Neural progenitor cell (in vitro differentiated cells): ENCODE measurements at places on chromosomes 16 and 17.

DNA sequence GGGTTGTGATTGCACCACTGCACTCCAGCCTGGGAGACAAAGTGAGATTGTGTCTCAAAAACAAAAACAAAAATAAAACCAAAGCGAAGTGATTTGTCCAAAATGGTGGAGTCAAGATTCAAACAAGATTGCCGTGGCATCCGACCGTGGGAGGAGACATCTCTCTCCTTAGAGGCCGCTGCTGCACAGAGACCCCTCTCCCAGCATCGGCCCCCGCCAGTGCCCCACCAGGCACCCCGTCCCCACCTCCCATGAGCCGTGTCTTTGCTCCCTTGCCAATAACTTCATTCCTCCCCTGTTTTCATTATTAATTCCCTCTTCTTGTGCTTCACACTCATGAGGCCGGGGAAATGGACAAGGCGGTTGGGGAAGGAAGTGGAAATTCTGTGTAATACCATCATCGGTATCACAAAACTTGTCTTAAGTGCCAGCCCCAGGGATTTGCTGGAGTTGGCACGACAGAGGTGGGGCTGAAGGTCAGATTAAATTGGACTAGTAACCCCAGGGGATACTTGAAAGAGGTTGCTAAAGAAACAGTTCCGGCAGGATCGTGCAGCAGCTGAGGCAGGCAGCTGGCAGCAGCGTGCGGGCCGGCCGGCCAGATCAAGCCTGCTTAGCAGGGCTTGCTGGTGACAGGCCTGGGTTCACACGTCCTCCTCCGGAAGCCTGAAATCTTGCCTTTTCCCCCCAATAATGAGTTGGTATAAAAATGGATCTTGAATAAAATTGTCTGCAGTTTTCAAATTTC lies 66.8 kb downstream of the RTN4RL1 start:
- H3K4me1 ChIP-seq = peaks cover 21% of the 10 kb centered on the region
- H3K36me3 ChIP-seq = no peaks in the 10 kb centered on the region
- H3K27ac ChIP-seq = no peak overlapping the region
- no peaks in the 10 kb centered on the region for H3K27me3 ChIP-seq

- H3K27ac ChIP-seq = no peak overlapping the region
- no peaks in the 10 kb centered on the region for H3K4me1 ChIP-seq
- H3K4me3 ChIP-seq = no peak overlapping the region
Measured at GRCh38 chr16:47672475-47672874, 211.3 kb downstream of the PHKB start.

- no peak overlapping the region for H3K27ac ChIP-seq
- no peaks in the 10 kb centered on the region for H3K36me3 ChIP-seq
- no peak overlapping the region for H3K4me3 ChIP-seq
- no peaks in the 10 kb centered on the region for H3K27me3 ChIP-seq
- H3K4me1 ChIP-seq = peaks cover 12% of the 10 kb centered on the region
Measured at GRCh38 chr17:67493812-67494211, 116.7 kb downstream of the PITPNC1 start.

- H3K27me3 ChIP-seq = no peaks in the 10 kb centered on the region
- H3K27ac ChIP-seq = no peak overlapping the region
- no peaks in the 10 kb centered on the region for H3K4me1 ChIP-seq
- no peak for DNase-seq
- H3K36me3 ChIP-seq = no peaks in the 10 kb centered on the region
Measured at GRCh38 chr16:25219070-25219737, 2.5 kb downstream of the AQP8 start.

GRCh38 chr17:8837563-8838075 lies 29.9 kb downstream of the PIK3R6 start:
- no peaks in the 10 kb centered on the region for H3K36me3 ChIP-seq
- no peaks in the 10 kb centered on the region for H3K27me3 ChIP-seq
- no peaks in the 10 kb centered on the region for H3K4me1 ChIP-seq
- H3K27ac ChIP-seq = no peak overlapping the region
- H3K4me3 ChIP-seq = no peak overlapping the region

DNA sequence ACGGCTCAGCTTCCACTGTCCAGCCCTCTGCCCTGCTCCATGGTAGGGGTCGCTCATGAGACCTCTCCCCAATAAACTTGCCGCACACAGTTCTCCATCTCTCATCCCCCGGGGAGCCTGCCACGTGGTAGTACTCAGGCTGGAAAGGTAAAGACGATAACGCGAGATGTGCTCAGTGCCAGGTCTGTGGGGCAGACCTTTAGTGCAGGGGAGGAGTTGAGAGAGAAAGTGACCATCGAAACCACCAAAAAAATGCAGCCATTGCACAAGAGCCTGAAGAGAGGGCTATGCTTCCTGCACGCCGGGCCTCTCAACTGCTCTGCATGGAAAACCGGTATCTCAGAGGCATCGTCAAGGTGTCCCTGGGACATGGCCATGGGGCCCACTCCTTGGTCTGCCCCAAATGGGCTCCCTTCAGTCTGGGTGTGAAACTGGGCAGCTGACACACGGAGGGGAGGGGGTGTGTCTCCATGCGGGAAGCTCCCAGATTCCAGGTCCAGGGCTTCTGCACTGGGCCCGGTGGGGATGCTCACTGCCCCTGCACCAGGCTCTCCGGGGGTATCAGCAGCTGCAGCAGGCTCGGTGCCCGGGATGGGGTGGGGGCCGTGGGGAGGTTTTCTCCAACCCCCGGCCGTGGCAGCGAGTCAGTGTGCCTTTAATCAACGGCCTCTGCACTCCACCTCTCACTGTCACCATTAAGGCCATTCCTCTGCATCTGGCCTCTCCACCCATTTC lies 4.7 kb upstream of the AANAT start:
- DNase-seq = no peak
- H3K4me3 ChIP-seq = no peak overlapping the region
- peaks cover 14% of the 10 kb centered on the region for H3K4me1 ChIP-seq
- H3K36me3 ChIP-seq = no peaks in the 10 kb centered on the region

DNA sequence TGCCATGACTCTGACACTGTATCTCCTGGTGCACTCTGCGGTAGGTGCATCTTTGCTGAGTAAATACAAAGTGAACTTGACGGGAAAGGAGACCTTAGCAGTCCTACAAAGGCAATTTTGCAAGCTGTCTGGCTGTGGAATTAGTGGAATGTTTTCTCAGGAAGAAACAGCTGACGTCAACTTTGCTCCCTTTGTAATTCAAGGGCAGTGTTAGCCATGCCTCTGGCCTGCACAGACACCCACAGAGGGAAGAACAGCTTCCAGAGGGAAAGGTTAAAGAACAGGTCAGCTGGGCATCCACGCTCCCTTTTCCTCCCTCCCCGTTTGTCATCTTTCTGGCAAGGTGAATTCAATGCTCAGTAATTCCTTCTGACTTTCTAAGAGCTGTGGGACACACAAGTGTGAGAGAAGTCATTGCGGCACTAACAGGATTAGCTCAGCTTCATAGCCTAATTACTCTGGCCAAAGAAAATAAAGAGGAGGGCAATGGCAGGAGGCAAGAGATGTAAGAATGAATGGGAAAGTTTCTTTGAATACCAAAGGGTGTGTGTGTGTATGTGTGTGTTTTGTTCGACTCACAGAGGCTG lies 476.9 kb upstream of the GOT2 start:
- no peak overlapping the region for H3K4me3 ChIP-seq
- DNase-seq = peak; percentile 81
- no peak overlapping the region for H3K27ac ChIP-seq
- H3K27me3 ChIP-seq = no peaks in the 10 kb centered on the region

DNA sequence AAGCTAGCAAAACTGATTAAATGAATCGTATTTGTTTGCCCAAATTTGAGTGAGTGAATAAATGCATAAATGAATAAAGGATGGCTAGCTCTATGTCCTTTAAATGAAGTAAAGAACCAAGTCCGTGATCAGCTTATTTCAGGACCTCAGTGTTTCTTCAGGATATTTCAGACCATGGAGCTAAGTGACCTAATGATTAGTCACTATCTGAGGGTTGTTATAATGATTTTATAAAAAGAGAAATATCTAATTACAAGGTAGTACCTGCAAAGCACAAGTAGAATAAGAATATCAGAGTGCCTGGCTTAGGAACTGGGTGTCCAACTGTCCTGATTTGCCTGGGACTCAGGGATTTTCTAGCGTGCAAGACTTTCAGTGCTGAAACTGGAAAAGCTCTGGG lies 12.5 kb downstream of the KCNJ2 start:
- no peaks in the 10 kb centered on the region for H3K27me3 ChIP-seq
- no peak for DNase-seq
- H3K36me3 ChIP-seq = no peaks in the 10 kb centered on the region
- no peak overlapping the region for H3K27ac ChIP-seq

DNA sequence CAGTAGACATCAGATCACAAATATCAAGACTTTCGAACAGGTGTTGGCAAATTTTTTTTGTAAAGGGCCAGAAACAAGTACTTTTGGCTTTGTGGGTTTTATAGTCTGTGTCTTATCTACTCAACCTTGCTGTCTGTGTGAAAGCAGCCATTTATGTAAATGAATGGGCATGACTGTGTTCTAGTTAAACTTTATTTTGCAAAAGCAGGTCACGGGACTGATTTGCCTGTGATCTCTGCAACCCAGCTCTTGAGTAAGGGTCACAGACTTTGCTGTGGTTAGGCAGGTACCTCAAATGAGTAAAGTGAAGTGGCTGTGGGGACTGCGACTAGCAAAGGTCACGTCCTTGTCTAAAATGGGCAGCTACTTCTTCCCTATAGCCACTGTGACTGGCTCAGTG lies 136.5 kb downstream of the FTO start:
- no peaks in the 10 kb centered on the region for H3K27me3 ChIP-seq
- H3K36me3 ChIP-seq = no peaks in the 10 kb centered on the region
- H3K4me3 ChIP-seq = no peak overlapping the region

DNA sequence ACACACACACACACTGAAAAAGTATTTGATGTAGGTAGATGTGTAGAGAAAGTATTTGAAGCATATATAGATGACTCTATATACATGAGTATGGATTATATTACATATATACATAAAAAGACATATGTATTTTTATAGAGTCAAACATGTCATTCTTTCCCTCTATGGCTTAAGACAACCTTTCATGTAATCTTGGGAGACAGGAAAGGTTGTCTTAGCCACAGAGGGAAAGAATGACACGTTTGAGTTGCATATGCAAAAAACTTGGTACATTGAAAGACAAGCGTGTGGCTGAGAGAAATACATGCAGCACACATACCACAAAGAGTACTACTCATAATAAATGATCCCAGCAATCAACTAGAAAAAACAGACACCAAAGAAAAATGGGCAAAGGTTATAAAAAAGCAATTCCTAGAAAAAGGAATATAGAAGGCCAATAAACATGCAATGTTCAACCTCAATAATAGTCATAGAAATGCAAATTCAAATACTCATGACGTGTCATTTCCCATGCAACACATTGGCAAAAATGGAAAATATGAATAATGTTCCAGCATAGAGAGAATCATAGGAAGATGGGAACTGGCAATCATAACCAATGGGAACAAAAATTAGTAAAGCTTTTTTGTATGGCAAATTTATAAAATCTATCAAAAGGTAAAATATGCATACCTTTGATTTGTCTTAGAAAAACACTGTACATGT lies 69.0 kb downstream of the SPECC1 start:
- no peaks in the 10 kb centered on the region for H3K27me3 ChIP-seq
- H3K4me3 ChIP-seq = no peak overlapping the region
- no peaks in the 10 kb centered on the region for H3K36me3 ChIP-seq
- DNase-seq = no peak
- no peak overlapping the region for H3K27ac ChIP-seq

GRCh38 chr16:85505794-85506634 lies 107.1 kb upstream of the GSE1 start:
- DNase-seq = no peak
- no peak overlapping the region for H3K27ac ChIP-seq
- H3K4me3 ChIP-seq = no peak overlapping the region
- H3K27me3 ChIP-seq = no peaks in the 10 kb centered on the region

DNA sequence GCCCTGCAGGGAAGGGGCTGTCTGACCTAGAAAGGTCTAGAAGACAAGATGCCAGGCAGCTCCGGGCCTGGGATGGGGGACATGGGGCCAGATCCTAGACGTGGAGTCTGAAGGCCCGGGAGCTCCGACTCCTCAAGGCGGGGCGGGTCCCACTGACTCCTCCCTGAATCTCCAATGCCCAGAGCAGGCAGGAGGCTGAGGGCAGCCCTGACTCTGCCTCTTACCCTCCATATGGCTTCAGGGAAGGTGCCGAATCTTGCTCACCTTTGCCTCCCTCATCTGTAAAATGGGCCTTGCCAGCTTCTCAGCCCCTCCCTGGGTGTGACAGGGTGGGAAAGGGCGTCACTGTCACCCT lies 14.8 kb downstream of the VASN start:
- no peak for DNase-seq
- no peak overlapping the region for H3K4me3 ChIP-seq
- no peak overlapping the region for H3K27ac ChIP-seq
- H3K36me3 ChIP-seq = no peaks in the 10 kb centered on the region
- H3K27me3 ChIP-seq = no peaks in the 10 kb centered on the region
- H3K4me1 ChIP-seq = peaks cover 30% of the 10 kb centered on the region

- peaks cover 37% of the 10 kb centered on the region for H3K4me1 ChIP-seq
- H3K4me3 ChIP-seq = peak overlapping the region; percentile 18
- peak overlapping the region; percentile 20 for H3K27ac ChIP-seq
- peaks cover 17% of the 10 kb centered on the region for H3K36me3 ChIP-seq
- no peaks in the 10 kb centered on the region for H3K27me3 ChIP-seq
Measured at GRCh38 chr16:81040131-81040530, 4.5 kb downstream of the ATMIN start.

GRCh38 chr16:66735891-66736290 lies 15.5 kb downstream of the DYNC1LI2 start:
- peaks cover 31% of the 10 kb centered on the region for H3K36me3 ChIP-seq
- no peak for DNase-seq
- no peaks in the 10 kb centered on the region for H3K27me3 ChIP-seq
- H3K27ac ChIP-seq = no peak overlapping the region
- no peak overlapping the region for H3K4me3 ChIP-seq
- H3K4me1 ChIP-seq = peaks cover 2% of the 10 kb centered on the region

DNA sequence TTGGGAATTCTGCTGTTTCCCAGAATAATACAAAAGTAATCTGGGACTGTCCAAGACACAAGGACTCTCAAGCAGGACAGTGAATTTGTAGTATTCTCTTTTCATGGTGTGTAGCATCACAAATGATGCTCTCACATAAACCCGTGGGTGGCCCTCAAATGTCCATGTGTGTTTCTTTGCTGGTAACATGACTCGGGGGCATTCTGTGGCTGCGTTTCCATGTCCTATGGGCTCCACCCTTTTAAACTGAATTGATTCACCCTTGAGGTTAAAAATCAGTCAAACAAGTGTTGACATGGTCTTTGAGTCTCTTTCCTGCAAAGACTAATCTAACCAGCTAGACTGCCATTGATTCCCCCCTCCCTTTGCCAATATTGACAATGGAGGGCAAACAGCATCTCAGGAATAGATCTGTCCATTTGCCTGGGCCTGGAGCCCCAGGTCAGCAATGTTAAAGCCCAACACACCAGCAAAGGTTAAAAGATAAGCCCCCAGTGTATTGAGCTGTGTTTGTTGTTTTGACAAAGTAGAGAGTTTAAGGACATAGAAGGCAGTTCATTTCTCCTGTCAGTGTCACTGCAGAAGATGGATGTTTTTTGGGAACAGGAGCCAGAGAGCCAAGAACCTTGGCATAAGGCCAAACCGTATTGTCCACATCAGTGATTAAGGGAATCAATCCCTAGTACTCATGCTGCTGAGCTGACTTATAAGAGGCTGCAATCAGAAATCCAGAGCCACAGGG lies 117.1 kb upstream of the COX10 start:
- H3K4me1 ChIP-seq = peaks cover 8% of the 10 kb centered on the region
- no peak overlapping the region for H3K27ac ChIP-seq
- no peaks in the 10 kb centered on the region for H3K27me3 ChIP-seq

- no peak for DNase-seq
- H3K27ac ChIP-seq = no peak overlapping the region
- H3K36me3 ChIP-seq = no peaks in the 10 kb centered on the region
Measured at GRCh38 chr17:50318501-50319285, 27.2 kb upstream of the XYLT2 start.
